ENCODE measurements at places on chromosomes 3 and 15. TPM values are rescaled to one million over a fixed set of nuclear protein-coding genes. Genes with fewer than 3 reads are reported as not detected.
A peak's percentile ranks its signal among the peaks of the same experiment; 100 is the strongest.

DNA sequence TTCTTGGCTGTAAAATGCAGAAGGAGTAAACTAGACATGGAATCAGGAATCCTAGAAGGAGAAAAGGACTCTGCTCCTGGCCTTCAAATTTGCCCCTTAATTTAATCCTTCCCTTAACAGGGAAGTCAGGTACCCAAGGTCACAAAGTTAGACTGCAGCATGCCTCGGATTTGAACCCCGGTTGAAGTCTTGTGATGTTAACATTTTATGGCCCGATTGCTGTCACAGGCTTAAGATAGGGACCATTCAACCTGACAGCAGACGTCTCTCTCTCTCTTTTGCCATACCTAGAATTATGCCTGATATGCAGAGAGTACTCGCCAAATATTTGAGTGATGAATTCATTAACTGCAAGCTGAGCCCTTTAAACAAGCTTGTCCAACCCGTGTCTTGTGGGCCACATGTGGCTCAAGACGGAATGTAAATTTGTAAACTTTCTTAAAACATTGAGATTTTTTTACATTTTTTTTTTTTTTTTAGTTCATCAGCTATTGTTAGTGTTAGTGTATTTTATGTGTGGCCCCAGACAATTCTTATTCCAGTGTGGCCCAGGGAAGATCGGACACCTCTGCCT lies 217.2 kb downstream of the THSD4 start:
- H3K36me3 ChIP-seq: no peaks in the 10 kb centered on the region
- H3K27ac ChIP-seq: no peak overlapping the region
- no peaks in the 10 kb centered on the region for H3K27me3 ChIP-seq
- no peak overlapping the region for H3K4me3 ChIP-seq
- no peak for DNase-seq

GRCh38 chr3:2910997-2911396 lies 199.2 kb downstream of the IL5RA start:
- no peak overlapping the region for H3K27ac ChIP-seq
- H3K4me1 ChIP-seq: no peaks in the 10 kb centered on the region
- no peak overlapping the region for H3K4me3 ChIP-seq
- no peaks in the 10 kb centered on the region for H3K36me3 ChIP-seq
- DNase-seq: no peak

SIDT1 gene
- 64.6 TPM for total RNA-seq

- no peak overlapping the region for H3K4me3 ChIP-seq
- DNase-seq: no peak
- no peak overlapping the region for H3K27ac ChIP-seq
- no peaks in the 10 kb centered on the region for H3K4me1 ChIP-seq
Observed at GRCh38 chr15:61205346-61205921, 23.7 kb downstream of the RORA start.

GRCh38 chr15:69509131-69509530 lies 56.5 kb downstream of the RPLP1 start:
- no peak overlapping the region for H3K4me3 ChIP-seq
- H3K27ac ChIP-seq: no peak overlapping the region

RBMS3 gene
- 4.4 TPM for total RNA-seq

SMCO1 gene
- total RNA-seq: not detected

DNA sequence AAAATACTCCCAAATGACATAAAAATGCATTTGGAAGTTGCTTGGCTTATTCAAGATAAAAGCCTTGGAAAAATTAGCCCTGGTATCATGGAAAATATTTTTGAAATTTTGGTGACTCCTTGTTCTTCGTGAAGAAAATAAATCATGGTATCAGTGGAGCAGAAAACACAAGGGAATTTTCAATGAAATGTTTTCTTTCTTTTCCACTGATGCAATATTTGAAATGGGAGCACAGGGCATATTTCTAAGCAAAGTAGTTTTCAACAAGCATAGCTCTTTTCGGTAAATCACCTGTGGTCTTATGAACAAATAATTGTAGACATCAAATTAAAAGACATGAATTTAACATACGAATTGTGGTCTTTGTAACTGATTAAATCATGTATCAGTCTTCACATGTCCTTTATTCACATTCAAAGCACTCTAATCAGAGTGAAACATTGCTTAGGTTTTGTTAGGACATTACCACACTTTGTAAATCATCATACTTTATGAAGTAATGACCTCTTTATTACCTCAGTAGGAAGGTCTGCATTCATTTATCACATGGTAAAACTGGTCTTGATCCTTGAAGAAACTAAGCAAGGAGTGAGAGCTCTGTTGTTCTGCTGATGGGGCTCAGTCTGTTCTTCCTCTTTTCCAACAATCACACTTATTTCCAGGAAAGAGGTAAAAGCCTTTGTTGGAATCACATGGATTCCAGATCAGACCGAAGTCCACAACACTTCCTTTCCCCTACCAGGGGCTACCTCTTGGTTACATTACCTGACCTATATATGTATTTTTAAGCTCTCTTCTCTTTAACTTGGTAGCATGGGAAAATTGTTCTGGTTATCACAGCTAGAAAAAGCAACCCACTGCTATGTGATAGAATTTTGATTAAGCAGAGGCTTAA lies 413.5 kb upstream of the THBS1 start:
- no peaks in the 10 kb centered on the region for H3K4me1 ChIP-seq
- DNase-seq: no peak
- H3K4me3 ChIP-seq: no peak overlapping the region
- no peak overlapping the region for H3K27ac ChIP-seq

GRCh38 chr3:120324190-120324589 lies 25.0 kb downstream of the LRRC58 start:
- no peaks in the 10 kb centered on the region for H3K4me1 ChIP-seq
- no peak overlapping the region for H3K4me3 ChIP-seq
- H3K27ac ChIP-seq: no peak overlapping the region
- no peaks in the 10 kb centered on the region for H3K36me3 ChIP-seq

RASGRF1 gene
- total RNA-seq: 0.07 TPM

DNA sequence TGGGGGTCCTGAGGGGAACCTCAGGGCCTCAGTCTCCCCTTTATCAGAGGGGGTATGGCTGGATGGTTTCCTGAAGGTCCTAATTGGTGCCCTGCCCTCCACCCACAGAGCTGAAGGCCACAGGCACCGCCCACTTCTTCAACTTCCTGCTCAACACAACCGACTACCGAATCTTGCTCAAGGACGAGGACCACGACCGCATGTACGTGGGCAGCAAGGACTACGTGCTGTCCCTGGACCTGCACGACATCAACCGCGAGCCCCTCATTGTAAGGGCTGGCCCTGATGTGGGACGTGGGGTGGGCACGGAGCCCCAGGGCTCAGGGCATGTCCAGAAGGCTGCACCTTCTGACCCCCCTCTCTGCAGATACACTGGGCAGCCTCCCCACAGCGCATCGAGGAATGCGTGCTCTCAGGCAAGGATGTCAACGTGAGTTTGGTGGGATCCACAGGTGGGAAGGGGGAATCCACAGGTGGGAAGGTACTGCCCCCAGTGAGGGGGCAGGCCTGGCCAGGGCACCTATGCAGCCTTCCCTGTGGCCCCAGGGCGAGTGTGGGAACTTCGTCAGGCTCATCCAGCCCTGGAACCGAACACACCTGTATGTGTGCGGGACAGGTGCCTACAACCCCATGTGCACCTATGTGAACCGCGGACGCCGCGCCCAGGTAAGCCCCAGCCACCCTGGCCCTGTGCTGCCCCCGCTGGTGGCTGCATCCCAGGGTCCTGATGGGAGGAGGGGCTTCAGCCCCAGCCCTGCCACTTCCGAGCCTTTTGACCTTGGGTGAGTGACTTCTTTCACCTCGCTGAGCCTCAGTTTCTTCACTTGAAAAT lies 17.5 kb upstream of the GNAT1 start:
- no peaks in the 10 kb centered on the region for H3K27me3 ChIP-seq
- H3K27ac ChIP-seq: no peak overlapping the region
- no peaks in the 10 kb centered on the region for H3K36me3 ChIP-seq
- no peak overlapping the region for H3K4me3 ChIP-seq
- no peak for DNase-seq

GRCh38 chr15:41511899-41512369 lies 1.7 kb downstream of the LTK start:
- no peak overlapping the region for H3K27ac ChIP-seq
- peaks cover 22% of the 10 kb centered on the region for H3K4me1 ChIP-seq
- peak overlapping the region; percentile 56 for H3K4me3 ChIP-seq
- DNase-seq: no peak
- H3K36me3 ChIP-seq: no peaks in the 10 kb centered on the region
- H3K27me3 ChIP-seq: peaks cover 18% of the 10 kb centered on the region

RAD51 gene
- total RNA-seq: 56.1 TPM

LOXL1 gene
- 1.8 TPM for total RNA-seq

GRCh38 chr15:99431661-99432091 lies 134.1 kb upstream of the MEF2A start:
- H3K27me3 ChIP-seq: no peaks in the 10 kb centered on the region
- H3K4me1 ChIP-seq: no peaks in the 10 kb centered on the region
- H3K36me3 ChIP-seq: no peaks in the 10 kb centered on the region
- H3K4me3 ChIP-seq: no peak overlapping the region
- no peak overlapping the region for H3K27ac ChIP-seq

AGTR1 gene
- not detected for total RNA-seq

- no peak overlapping the region for H3K4me3 ChIP-seq
- DNase-seq: no peak
- no peaks in the 10 kb centered on the region for H3K4me1 ChIP-seq
- H3K27ac ChIP-seq: no peak overlapping the region
- H3K36me3 ChIP-seq: peaks cover 11% of the 10 kb centered on the region
Observed at GRCh38 chr15:32636410-32636809, 5.1 kb upstream of the SCG5 start.

DNA sequence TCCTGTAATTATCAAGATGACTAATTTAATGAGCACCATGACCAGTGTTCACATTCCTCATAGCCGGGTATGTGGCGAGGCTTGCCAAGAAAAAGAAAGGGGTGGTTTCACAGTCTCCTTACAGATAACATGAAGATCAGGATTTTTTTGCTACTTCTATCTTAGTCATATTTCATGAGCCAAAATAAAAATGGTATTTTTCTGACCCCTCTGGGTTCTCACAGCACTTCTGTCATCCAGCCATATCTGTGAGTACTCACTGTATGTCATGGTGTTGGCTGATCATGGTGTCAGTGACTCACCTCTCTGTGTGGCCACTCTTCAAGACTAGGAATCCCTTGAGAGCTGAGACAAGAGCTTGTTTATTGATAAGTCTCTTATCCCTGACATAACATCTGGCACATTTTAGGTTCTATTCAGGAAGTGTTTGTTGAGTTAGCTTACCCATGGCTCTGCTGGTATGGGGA lies 130.5 kb upstream of the LMCD1 start:
- no peak overlapping the region for H3K27ac ChIP-seq
- no peak overlapping the region for H3K4me3 ChIP-seq
- H3K4me1 ChIP-seq: no peaks in the 10 kb centered on the region
- no peak for DNase-seq

DNA sequence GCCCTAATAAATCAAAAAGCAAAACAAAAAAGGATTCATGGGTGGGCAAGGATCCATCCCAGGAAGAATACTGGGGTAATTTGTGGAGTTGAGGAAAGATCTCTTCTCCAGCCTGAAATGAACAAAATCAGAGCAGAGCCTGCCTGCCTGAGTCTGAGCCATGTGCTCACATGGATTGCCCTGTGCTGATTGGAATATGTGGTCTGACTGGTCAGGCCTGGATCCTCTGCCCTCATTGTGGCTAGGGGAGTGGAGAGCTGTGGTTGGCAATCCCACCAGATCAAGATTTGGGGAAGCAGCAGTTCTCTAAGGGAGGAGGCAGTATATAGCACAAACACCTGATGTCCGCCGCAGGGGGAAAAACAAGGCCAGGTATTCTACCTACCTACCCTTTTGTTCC lies 6.8 kb upstream of the NUDT16 start:
- H3K27me3 ChIP-seq: no peaks in the 10 kb centered on the region
- H3K27ac ChIP-seq: no peak overlapping the region

C15orf62 gene
- 0.73 TPM for total RNA-seq

ZNF80 gene
- 0.59 TPM for total RNA-seq
